NCI-H146 (cell line): ENCODE measurements at places on chromosomes 3 and 15.

DNA sequence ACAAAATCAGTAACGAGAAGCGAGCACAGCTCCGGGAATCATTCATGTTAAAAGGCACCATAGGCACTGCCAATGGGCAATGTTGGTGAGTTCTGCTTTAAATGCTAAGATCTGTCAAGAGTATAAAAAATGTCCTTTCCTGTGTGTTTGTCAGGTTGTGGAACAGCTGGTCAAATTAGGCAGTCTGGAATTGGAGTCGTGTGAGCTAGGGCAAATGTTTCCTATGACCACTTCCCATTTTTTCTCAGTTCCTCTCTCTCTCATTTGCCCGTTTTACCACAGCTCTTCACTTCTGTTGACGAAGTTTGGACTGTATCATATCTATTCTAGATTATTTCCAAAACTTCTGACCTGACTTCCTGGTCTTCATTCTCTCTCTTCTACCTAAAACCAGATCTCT is 60.8 kb upstream of the GOLIM4 start:
- no peak for DNase-seq

DNA sequence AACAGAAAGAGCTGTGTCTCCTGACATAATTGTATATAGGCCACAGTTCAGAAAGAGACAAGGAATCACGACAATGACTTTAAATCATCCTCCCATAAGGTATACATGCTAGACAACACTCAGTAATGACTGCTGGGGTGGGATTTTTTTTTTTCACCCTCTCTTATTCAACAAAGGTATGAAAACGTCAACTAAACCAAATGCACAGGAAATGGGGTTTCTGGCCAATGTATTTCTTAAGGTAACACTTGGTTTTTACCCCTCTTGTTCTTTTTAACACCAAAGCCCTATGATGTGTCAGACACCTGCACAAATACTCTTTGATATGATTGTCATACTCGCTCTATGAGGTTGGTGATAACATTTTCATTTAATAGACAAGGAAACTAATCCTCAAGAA is 78.3 kb downstream of the MCF2L2 start:
- no peak for DNase-seq

GRCh38 chr15:92541291-92542200 is 114.0 kb downstream of the FAM174B start:
- DNase-seq = no peak

DNA sequence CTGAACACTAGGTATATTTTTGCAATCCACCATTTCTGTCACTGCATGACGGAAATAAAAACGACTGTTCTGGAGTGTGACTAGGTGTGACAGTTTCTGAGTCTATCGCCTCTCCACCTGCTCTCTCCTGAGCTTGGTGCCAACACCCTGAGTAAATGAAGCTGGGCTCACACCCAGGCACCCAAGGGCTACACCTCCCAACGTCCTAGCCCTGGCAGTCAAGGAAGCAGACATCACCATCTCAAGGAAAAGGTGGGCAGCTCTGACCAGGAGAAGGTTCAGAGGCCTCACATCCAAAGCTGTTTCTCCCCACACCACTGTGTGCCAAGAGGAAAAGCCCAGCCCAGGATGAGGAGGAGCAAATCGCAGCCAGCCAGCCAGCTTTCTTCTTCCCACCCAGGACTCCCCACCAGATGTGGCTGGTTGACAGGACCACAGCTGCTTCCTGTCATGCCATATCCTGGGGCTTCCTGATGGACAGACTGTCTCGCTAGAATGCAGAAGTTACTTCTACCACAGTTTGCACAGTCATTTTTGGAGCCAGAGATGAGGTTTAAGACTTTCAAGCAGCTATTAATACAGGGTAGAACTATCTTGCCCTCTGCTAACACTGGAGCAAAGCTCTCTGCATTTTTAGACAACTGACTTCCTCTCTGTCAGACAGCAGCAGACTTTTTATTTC is 3.3 kb downstream of the SCAMP2 start:
- no peak for DNase-seq

- no peak for DNase-seq
Measured at GRCh38 chr15:84766461-84767035, 18.2 kb downstream of the ZNF592 start.
